Sciatic nerve (tissue), 2 donors: ENCODE measurements at places on chromosomes 16 and 17. TPM values are rescaled to one million over a fixed set of nuclear protein-coding genes. Genes with fewer than 3 reads are reported as not detected.

DNA sequence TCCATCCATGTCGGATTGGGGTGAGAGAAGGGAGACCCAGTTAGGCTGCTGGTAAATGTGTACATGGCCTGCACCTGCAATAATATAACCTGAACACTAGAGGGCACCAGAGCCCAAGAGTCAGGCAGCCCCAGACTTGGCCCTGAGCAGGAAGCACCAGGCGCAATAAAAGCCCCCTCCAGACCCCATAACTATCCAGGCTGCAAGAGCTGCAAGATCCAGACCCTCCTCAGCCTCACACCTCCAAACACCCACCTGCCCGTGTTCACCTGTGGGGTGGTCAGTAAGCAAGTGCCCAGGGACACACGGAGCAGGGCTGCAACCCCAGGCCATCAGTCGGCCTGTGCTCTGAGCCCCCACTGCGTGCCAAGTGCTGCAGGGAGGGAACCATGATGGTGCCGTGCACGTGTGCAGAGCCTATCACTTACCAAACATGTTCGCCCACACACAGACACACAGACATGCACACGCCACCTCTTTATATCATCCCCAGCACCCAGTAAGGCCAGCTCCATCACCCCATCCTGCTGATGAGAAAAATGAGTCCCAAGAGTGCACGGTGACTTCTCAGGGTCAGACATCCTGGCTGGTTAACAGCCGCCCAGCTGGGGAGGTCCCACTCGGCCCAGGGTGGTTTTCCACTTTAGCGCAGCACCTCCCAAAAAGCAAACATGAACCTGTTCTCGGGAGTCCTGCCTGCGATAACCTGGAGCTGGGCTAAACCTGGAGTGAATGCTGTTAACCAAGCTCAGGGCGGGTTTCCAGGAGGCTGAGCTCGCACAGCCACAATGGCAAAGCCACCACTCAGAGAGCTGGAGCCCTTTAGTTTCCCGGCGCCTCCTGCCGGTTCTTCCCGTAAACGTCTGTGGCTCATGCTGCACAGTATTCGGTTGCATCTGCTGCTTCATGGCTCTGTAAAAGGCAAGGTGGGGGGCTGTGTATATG lies 439.8 kb downstream of the SOX9 start:
- DNase-seq: no peak

CCDC78 gene
- total RNA-seq: 2.1 TPM

DNA sequence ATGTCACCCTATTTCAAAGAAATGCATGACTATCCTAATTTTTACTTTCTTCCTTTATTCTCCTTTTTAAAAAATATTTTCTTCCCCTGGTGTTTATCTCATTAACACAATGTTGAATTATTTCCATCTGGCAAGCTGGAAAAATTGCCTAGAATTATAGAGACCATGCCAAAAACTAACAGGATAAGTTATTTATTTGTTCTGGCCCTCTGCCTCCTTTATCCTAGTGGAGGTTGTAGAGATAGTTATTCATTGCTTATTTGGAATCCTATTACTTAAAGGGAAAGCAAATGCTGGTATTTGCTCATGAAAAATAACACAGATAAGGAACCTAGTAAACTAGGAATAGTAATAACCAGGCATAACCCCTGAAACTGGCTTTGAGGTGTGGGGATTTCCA lies 684.9 kb upstream of the KIF2B start:
- no peak for DNase-seq

- no peak for DNase-seq
These were observed 32.8 kb downstream of the TMEM186 start for GRCh38 chr16:8764525-8765250.

DNA sequence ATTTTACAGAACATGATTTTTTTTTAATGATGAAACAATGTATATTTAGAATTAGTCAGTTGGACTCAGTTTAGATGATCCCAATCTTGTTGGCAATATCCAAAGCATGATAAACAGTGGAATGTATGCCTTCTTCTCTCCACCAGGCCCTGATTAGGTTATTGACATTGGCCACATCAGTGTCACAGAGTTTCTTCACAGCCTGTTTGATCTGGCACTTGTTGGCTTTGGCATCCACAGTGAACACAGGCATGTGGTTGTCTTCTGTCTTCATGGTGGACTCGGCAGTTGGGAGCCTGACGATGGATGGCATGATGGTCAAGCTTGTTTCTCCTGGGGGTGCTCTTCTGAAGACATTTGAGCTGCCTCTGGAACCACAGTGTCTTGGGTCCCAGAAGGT lies 317.5 kb downstream of the PMP22 start:
- DNase-seq: no peak

- no peak for DNase-seq
These were observed 4.7 kb downstream of the CORO1A start for GRCh38 chr16:30187971-30188561.

PABPN1L gene
- not detected for total RNA-seq

NOTUM gene
- total RNA-seq: not detected
